ENCODE measurements at places on chromosomes 4 and X. TPM values are rescaled to one million over a fixed set of nuclear protein-coding genes. Genes with fewer than 3 reads are reported as not detected.

The ZDHHC15 gene
- 1.1 TPM for total RNA-seq

The SPATA18 gene
- 4.1 TPM for total RNA-seq

The NALF2 gene
- 1.0 TPM for total RNA-seq

The FREM3 gene
- not detected for total RNA-seq

The AREG gene
- total RNA-seq: 149 TPM

DNA sequence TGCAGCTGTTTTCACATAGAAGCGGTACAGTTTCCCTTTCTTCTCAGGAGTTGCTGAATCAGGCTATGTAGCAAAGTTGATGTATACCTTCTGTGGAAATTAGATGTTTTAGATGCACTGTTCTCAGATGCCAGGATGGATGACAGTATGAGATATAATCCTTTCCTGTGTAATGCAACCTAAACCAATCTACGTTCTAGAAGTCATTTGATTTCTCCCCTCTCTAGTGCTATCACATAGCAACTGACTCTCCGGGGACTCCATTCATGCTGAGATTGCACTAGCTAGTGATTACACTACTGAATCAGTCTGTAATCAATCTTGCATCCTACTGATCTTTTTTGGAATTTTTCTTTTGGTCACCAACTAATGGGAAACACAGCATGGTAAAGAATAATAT, 1881.7 kb downstream of the PCDH7 start:
- no peak for DNase-seq

DNA sequence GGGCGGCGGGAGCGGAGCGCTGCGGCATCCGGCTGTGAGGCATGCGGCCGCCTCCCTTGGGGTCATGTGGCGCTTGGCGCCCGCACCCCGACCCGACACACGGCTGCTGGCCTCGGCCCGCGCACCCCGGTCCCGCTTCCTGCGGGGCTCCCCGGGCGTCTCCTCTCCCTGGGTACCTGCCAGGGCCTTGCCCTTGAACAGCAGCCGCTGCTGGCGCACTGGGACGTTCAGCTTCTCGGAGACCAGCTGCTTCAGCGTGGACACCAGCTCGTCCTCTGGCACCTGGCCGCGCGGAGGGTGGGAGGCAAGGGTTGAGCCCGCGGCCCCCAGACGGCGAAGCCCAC, 391 bp downstream of the UBL4A start:
- no peak for DNase-seq

GRCh38 chrX:119145241-119145653, 17.6 kb upstream of the KIAA1210 start:
- DNase-seq: no peak

DNA sequence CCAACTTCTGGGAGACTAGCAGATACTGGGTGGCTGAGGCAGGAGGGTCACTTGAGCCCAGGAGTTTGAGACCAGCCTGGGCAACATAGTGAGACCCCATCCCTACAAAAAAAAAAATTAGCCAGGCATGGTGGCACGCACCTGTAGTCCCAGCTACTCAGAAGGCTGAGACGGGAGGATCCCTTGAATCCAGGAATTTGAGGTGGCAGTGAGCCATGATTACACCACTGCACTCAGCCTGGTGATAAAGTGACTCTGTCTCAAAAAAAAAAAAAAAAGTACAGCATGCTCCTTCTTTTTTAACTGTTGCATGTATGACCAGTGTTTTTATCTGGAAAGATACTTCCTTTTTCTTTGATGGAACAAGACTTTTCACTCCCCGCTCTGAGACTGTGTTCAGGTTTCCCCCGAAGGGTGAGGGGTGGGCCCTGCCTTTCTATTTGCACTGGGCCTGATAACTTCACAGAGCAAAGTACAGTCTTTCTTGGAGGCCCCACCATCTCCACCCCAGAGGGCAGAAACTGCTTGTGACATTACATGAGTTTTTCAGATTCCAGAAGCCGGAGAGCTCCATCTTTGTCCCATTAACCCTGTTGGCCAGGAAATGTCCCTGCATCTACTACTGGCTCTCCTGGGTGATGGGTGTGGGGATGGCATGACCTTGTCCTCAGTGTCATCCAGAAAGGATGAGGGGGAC, 35.2 kb downstream of the NYX start:
- DNase-seq: no peak

- no peak for DNase-seq
Measured at GRCh38 chr4:119679251-119679650, 50.6 kb upstream of the PDE5A start.

DNA sequence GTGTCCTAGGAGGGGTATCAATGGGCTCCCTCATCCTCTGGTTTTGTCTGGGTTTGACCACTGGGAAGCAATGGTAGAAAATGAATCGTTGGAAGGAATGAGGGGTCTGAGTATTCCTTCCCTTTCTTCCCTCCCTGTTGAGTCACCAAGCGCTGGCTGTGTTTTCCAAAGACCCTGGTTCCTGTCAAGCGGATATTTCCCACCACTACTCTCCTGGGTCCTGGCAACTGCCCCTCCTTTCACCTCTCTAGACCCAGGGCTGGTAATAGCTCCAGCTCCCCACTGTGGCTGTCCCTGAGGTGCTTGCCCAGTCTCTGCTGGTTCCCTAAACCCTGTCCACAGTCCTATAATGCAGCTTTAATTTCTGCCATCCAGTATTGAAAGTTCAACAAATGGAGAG, 22.2 kb downstream of the SMIM43 start:
- DNase-seq: no peak

DNA sequence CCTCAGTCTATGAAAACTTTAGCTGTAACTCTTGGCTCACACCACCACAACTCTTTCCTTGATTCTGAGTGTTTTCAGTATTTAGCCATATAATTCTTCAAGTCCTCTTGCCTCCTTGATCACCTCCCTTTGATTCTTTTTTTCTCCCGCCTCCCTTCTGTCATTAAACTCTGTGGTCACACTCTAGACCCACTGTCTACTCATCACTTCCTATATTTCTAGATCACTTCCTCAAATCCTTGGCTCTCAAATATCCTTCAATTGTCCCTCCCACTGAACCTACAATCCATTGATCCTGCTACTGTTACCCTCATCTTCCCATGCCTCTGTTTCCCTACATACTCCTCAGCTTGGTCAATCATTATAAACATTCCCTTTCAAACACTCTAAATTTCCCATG, 12.4 kb upstream of the CXXC4 start:
- DNase-seq: no peak

DNA sequence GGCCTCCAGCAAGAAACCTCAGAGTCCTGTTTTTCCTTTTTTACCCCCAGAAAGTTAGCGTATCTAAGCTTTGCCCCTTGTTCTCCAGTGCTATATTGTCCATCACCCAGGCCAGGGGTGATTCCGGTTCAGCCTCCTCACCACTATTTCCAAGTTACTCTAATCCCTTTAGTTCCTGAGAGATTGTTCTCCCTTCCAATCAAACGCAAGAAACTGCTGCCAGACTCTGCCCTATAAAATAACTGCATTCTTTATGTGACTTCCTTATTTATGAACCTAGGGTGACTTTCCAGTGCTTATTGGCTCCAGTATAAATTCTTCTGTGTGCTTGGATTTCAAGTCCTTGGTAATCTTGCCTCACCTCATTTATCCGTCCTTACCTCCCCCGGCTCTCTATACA, 65.7 kb downstream of the CLCN5 start:
- no peak for DNase-seq

GRCh38 chr4:164892018-164892417, 15.0 kb downstream of the APELA start:
- peak; percentile 13 for DNase-seq

DNA sequence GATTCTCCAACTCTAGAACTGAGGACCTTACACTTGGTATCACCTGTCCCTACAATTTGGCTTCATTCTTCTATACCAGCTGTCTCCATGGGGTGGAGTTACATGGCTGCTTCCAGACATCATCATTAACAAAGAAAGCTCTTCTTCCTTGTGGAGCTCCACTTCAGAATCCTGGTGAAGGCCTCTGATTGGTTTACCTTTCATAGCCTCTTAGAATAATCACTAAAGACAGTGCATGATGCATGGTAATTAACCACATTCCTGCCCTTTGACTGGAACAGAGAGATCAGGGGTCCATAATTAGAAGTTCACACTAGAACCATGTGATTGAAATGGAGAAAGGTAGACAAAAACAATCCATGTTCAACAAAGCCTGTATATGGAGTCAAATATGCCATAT, 112.6 kb upstream of the ZNF827 start:
- no peak for DNase-seq

GRCh38 chr4:170080496-170080895, 9.3 kb downstream of the AADAT start:
- no peak for DNase-seq

- DNase-seq: no peak
Measured at GRCh38 chr4:118736900-118737299, 51.7 kb downstream of the METTL14 start.

DNA sequence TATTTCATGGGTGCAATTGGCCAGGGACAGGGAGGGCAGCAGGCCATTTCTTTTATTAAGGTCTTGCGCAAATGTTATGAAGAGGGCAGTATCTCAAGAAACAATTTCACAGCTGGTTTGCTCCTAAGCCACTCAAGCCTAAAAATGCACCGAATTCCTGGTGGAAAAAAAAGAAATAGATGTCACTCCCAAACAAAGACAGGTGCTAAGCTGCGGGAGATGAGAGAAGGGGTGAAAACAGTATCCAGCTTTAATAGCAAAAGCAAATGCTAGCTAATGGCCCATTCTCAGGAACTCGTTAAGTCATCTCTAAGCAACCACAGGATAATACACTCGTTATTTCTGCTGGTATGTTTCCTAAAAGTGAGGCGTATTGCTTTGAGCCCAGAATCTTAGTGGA, 116.4 kb downstream of the ARX start:
- no peak for DNase-seq
